ENCODE measurements at places on chromosomes 3 and 15. TPM values are rescaled to one million over a fixed set of nuclear protein-coding genes. Genes with fewer than 3 reads are reported as not detected.

The DNAJC19 gene
- total RNA-seq, result 30.3 TPM

- no peak for DNase-seq
Measured at GRCh38 chr3:101849714-101850245, 466 bp downstream of the NFKBIZ start.

DNA sequence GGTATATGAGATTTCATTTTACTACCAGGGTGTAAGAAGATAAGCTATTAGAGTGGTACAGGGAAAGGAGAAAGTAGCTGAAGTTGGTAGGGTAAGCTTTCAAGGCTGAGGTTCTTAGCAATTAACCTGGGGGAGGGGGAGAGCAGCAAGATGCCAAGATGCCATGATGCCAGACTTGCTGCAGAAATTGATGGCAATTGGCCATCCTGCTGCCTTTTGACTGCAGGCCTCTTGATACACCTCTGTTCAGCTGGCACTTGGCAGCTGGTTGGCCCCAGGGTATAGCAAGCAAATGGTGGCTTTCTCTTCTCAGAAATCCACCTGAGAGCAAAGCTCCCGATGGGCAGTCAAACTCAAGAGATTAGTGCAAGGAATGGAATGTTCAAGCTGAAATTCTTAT, 21.4 kb upstream of the DPH6 start:
- no peak for DNase-seq

GRCh38 chr15:31326875-31327668, 437 bp downstream of the KLF13 start:
- peak; percentile 68 for DNase-seq

- DNase-seq, result peak; percentile 15
Measured at GRCh38 chr3:13346481-13347389, 73.4 kb downstream of the NUP210 start.

All from dermis microvascular lymphatic vessel endothelial cell (primary cell).